ENCODE measurements at places on chromosomes 6 and 20. TPM values are rescaled to one million over a fixed set of nuclear protein-coding genes. Genes with fewer than 3 reads are reported as not detected.

Gene DEFB114
- total RNA-seq = not detected

Gene C6orf58
- total RNA-seq = not detected

DNA sequence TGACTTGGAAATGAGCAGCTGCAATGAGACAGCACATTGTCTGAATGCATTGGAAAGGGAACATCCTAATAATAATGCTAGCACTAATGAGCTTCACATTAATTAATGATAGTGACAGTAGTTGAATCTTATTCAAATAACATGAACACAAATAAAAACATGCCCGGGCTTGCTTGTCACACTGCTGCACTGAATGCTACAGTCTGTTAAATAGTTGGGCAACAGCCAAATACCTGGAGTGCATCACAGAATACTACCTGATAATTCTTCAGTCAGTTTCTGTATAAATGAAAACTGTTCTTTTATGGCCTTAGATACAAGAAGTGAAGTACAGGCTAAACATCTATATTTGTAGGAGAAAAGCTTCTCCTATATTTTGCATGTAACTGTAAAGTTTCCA is 458.7 kb downstream of the RNF144B start:
- DNase-seq = no peak

DNA sequence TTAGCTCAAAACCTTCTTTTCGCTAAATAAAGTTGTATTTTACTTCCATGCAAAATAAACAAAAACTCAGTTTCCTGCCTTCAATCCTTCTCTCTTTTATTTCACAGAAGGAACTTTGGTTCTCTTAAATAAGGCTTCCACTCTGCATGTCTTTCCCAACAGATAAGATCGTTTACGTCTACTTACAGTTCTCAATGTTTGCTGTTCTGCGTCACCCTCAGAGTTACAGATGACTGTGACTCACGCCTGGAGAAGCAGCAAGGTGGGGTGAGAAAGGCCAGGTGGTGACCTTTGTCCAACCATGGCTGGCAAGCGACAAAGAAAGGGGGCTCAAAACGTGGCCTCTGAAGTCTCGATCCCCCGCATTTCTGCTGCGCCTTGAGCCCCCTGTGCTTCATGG is 51.4 kb upstream of the RPS6KA2 start:
- DNase-seq = no peak

- DNase-seq = peak; percentile 60
These were observed 130.4 kb upstream of the QKI start for GRCh38 chr6:163284151-163284550.

- no peak for DNase-seq
These were observed 155.5 kb downstream of the THBS2 start for GRCh38 chr6:169098116-169098515.

All from cardiac muscle cell (in vitro differentiated cells and primary cell).